ENCODE measurements at places on chromosomes 1 and 21.
A peak's percentile ranks its signal among the peaks of the same experiment; 100 is the strongest.

GRCh38 chr1:164836614-164837018, 277.6 kb downstream of the PBX1 start:
- DNase-seq = no peak

DNA sequence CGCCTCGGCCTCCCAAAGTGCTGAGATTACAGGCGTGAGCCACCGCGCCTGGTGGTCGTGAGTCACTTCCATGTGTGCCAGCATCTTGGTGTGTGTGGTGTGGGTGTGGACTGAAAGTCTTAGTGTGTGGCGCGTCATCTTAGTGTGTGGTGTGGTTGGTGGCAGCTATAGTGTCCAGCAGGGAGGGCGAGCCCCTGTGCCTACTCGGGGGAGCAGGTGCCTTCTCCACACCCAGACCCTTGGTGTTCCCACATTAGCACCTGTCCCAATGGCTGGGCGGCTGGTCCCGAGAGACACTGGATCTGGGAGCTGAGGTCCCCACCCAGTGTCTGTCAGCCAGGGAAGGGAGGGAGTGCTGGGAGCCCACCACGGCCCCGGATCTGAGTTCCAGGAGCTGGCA, 2.8 kb downstream of the SCNN1D start:
- DNase-seq = no peak

DNA sequence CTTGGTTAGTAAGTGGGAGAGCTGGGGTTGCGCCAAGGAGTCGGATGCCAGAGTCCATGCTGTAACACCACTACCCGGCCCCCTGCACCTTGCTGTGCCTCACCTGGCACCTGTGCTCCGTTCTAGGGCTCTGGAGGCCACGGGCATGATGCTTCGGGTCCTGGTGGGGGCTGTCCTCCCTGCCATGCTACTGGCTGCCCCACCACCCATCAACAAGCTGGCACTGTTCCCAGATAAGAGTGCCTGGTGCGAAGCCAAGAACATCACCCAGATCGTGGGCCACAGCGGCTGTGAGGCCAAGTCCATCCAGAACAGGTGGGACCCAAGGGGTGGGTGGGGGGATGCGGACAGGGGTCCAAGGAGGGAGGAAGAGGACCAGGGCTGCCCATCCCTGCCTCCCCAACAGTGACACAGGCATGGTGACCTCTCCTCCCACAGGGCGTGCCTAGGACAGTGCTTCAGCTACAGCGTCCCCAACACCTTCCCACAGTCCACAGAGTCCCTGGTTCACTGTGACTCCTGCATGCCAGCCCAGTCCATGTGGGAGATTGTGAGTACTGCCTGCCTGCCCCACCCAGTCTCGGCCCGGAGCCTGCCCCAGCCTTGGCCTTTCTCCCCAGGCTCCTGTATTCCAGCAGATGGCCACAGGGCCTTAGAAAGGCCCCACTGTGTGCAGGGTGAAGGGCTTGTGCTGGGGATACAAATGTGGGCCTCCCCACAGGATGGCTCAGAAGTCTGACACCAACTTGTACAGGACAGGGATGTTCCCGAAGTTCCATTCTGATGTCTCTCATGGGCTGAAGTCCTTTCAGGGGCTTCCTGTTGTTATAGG, 9.6 kb upstream of the HTR6 start:
- no peak for DNase-seq

DNA sequence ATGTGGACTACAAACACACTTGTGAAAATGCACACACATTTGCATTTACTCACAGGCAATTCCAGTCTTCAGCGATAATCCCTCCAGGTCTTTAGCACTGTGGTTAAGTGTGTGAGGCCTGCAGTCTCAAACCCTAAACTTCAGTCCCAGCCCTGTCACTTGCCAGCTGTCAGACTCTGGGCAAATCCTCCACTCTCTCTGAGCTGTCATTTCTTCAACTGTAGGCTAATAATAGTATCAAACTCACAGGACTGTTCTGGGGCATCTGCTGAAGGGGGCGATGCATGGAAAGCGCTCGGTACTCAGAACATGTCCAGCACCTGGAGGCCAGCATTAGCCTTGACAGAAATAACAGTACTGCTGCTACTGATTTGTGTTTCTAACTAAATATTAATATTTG, 48.2 kb downstream of the NEK2 start:
- DNase-seq = no peak

- peak; percentile 71 for DNase-seq
Measured at GRCh38 chr1:22341791-22342605, 109.7 kb upstream of the ZBTB40 start.

DNA sequence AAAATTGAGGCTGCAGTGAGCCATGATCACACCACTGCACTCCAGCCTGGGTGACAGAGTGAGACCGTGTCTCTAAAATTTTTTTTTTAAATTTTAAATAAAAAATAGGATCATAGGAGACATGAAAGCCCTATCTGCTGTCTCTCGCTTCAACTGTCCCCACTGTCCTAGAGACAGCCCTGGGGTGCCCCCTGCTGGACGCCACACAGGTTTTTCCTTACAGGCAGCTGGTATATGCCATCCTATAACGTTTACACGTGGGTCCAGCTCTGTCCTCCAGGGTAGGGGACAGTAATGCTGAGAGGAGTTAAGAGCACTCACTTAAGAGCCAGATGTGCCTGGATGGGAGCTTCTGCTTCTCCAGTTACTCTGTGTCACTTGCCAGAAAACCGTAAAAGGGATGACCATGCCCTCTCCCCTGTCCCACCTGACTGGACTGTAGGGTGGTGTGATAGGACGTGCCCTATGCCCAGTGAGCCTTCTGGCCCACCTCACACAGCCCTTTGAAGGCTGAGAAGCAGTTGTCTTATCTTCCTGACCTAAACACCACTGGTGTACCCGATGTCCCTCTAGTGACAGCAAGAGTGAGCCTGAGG, 8.5 kb downstream of the FBXO2 start:
- peak; percentile 64 for DNase-seq

GRCh38 chr1:209403921-209404320, 179.6 kb upstream of the CAMK1G start:
- no peak for DNase-seq

- no peak for DNase-seq
Measured at GRCh38 chr1:169925505-169926482, 32.1 kb upstream of the SCYL3 start.

- DNase-seq = no peak
Measured at GRCh38 chr1:9269721-9270120, 23.0 kb upstream of the SPSB1 start.

GRCh38 chr1:98979463-98979862, 25.2 kb downstream of the PLPPR5 start:
- DNase-seq = no peak

GRCh38 chr1:69191335-69191734, 376.4 kb upstream of the LRRC7 start:
- no peak for DNase-seq

DNA sequence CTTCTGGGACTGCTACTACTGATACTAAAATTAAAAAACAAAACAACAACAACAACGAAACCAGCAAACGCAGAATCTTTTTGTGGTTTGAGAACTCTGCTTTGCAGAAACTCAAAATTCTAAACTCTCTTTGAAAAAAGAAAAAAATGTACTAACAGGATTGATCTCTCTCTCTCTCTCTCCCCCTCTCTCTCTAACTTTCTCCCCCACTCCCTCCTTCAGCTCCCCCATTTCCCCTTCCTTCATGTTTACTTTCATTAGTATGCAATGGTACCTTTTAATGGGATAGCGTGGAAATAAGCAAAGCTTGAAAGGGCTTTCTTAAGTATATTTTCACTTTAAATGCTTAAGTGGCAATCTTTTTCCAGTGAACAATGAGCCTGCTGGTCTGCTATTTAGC, 562.6 kb upstream of the ADGRL2 start:
- DNase-seq = no peak

GRCh38 chr1:208924928-208925327, 658.6 kb upstream of the CAMK1G start:
- DNase-seq = no peak

GRCh38 chr1:59007820-59008598, 224.2 kb upstream of the JUN start:
- no peak for DNase-seq

DNA sequence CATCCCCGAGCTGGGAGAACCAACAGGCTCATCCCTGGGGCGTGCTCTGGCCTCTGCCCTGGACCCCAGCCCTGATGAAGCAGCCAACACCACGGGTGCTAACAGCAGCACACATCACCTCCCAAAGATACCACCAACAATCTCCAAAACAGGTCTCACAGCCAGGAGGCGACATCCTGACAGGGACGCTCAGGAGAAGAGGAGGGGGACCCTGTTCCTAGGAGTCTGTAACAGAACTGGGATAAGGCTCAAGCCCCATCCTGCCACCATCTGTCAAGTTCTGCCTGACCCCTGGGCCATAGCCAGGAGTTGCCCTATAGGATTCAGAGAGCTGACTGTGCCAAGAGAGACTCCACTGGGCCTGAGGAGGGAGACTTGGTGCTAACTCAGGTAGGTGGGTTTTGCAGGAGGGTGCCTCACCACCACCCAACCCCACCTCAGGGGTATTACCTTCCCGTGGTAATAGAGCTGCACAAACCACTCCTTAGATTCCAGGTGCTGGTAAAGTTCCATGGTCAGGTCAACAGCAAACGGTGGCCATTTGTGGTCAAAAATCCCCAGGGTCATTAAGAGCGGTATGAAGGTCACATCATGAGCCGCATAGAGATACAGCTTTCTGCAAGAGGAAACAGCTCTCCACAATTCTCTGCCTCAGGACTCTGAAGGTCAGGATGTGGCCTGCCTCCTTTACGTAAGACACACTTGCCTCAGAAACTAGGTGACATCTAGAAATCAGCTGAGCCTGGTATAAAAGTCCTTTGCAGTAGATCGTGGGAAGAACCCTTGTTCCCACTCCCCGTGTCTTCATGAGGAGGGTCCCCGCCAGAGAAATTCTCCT, 22.3 kb downstream of the ACP6 start:
- DNase-seq = no peak

DNA sequence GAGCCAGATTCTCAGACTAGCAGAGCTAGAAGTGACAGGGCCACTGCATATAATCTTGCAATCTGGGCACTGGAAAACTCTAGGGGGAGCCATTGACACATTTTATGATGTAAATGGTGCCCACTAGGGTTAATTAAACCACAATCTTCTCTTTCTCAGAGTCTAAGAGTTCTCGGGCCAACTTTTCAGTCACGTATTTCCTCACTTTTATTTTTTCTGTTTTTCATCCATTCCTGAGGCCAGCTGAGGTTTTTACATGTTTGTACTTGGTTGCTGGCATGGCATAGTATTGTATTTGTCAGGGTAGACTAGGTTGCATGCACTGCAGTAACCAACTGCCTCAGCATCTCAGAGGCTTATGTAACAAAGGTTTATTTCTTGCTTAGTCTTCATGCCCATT, 138.2 kb downstream of the ZNF326 start:
- DNase-seq = no peak

DNA sequence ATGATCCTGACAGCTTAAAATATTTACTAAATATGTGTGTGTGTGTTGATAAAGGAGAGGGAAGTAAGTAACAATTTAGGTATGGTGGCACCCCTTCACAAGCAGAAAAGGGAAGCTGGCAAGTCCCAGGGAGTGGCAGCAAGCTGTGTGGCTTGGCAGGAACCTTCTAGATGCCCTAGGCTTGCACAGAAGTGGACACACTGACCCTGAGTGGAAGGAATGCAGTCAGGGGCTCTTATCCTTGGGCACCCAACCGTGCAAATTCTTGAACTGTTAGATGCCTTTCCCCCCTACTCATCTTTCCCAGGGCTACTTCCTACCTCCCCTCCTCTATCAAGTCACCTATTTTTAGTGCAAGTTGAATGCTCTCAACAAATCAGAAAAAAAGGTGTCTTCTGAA, 18.9 kb downstream of the ACP6 start:
- DNase-seq = no peak

- no peak for DNase-seq
Measured at GRCh38 chr1:106980121-106980520, 76.4 kb upstream of the PRMT6 start.

DNA sequence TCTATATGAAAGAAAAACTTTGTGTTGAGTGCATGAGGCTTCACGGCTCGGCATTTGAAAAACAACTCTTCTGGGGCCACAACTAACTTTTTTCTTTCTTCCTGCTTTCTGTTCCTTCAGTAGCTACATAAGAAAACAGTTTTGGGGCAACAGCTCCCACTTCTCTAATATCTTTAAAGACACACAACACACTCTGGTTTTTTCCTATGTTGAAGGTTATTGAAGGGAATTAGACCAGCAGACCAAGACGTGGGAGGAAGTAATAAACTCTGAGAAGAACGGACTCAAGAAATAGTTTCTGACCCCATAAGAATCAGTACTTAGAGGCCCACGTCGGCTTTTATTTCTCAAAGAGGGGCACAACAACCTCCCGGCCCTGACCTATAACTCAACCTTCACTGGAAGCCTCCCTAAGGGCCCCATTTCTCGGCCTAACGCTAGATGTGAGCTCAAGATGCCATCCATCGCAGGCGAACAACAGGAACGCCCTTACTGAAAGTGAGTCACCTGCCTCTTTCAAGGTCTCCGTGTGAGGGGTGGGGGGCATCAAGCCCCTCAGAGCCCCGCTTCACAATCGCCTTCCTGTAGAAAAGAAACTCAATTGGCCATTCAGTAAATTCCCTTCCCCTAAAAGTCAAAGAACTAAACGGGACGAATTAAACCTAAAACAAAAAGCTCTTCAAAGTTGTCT, 844 bp downstream of the ZMYM6 start:
- DNase-seq = no peak

DNA sequence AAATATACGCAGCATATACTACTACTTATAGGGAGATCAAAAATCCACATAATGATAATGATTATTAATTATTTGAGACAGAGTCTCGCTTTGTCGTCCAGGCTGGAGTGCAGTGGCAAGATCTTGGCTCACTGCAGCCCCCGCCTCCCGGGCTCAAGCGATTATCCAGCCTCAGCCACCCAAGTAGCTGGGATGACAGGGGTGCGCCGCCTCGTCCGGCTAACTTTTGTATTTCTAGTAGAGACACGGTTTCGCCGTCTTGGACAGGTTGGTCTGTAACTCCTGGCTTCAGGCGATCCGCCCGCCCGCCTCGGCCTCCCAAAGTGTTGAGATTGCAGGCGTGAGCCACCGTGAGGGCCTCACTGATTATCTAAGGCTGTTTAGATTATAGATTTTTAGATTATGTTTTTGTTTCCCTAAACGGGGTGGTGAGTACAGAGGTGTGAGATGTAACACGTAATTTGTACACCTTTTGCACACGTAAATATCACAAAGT, 548 bp upstream of the SLC25A33 start:
- no peak for DNase-seq

GRCh38 chr1:226511296-226511695, 37.3 kb upstream of the STUM start:
- DNase-seq = no peak

GRCh38 chr1:19484798-19485361, 459 bp downstream of the CAPZB start:
- peak; percentile 71 for DNase-seq
